ENCODE measurements at places on chromosomes 4 and X.
A peak's percentile ranks its signal among the peaks of the same experiment; 100 is the strongest.

DNA sequence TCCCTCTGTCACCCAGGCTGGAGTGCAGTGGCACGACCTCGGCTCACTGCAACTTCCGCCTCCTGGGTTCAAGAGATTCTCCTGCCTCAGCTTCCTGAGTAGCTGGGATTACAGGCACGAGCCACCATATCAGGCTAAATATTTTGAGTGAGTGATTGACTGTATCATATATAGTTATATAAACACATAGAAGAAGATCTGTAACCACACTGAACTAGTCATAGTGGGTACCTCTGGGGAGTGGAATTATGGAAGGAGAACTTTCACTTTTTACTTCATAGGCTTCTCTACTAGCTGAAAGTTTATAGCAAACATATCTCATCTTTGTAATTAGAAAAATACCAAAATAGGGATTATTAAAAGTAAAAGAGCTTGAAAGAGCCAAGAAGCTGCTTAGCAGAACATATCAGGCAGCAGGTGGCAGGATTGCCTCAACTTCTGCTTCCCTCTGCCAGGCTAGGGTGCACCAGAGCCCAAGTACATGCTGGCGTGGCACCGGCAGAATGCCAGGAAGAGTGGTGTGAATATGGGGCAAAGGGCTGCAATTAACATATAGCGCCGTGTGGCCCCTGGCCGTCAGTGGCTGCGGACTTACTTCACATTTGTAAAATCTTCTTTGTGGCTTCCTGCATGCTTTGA, 39.5 kb upstream of the CD40LG start:
- no peak for DNase-seq

DNA sequence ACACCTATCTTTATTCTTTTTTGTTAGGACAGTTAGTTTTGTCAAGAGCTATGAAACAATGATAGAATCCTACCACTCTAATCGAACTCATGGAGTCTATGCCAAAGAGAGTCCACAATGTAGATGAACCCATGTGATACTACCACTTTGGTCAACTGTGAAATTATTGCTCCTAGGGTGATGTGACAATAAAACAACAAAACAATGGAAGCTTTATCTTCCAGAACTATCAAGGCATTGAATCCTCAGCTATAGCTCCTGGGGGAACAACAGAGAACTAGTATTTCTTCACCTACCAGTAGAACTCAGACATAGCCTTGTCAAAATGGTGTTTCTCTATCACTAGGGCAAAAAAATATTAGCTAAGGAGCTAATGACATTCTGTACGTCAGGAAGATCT, 62.9 kb downstream of the SHROOM4 start:
- DNase-seq: no peak

DNA sequence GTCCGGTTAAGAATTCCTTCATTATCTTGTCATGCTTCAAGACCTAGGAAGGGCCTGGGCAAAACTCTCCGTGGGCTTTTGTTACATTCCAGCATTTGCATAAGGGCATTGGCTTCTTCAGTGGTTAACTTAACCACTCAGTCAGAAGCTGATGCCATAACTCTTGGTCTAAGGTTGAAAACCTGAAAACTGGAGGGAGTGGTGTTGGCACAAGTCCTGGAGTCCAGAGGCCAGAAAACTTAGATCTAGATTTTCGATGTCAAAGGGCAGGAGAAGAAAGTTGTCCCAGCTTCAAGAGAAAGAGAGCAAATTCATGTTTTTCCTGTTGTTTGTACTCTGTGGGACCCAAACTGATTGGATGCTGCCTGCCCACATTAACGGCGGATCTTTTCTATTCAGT, 86.6 kb upstream of the GC start:
- no peak for DNase-seq

- DNase-seq: no peak
These were observed 88.7 kb upstream of the TBL1X start for GRCh38 chrX:9376111-9376510.

DNA sequence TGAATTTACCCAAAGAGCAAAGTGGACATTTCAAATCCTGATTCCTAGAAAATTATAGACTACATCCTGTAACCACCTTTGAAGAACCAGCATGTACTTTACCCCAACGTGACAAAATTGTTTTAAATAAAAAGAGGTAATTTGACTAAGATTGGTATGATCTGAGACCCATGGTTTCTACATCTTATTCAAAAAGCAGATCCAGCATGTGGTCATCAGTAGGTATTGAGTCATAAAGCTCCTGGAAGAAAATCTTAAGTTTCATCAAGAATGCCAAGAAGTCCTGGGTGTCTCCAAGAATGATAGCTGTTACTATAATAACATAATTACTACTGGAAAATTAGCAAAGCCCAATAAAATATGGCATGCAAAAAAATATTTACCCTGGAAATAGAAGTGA, 61.8 kb downstream of the NFKB1 start:
- DNase-seq: no peak

GRCh38 chrX:96436105-96436504, 248.5 kb upstream of the DIAPH2 start:
- DNase-seq: no peak

DNA sequence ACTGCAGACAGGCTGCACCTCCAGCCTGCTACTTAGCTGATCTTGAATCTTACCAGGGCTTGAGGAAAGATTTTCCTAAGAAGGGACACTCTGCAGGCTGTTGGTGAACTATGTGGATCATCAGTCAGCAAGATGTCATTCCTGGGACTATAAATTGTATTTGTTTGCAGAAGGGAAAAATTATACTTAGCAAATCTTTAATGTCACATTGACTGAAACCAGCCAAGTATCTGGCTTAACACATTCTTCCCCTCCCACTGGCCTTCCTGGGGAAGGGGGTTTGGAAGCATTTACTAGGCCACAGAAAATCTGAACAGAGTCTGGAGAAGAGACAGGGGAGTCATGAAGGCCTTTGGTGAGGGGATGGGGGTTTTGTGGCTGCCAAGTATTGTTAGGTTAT, 156.7 kb upstream of the EOLA2 start:
- no peak for DNase-seq

- no peak for DNase-seq
These were observed 31.9 kb downstream of the CPEB2 start for GRCh38 chr4:15034071-15034764.

DNA sequence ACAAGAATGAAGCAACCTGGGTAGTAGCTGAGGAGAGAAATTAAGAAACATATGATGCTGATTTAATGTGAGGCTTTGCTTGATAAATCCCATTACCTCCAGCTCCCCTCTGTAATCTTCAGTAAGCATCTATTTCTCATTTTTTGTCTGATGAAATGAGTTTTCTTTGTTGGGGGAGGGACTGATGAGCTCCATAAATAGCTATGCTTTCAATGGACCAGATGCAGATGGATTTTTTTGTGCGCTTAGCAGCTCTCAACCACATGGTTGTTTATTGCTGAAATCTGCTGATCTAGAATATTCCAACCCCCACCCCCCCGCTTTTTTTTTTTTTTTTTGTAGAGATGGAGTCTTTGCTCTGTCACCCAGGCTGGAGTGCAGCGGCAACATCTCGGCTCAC, 1082.0 kb downstream of the RAPGEF2 start:
- DNase-seq: no peak

DNA sequence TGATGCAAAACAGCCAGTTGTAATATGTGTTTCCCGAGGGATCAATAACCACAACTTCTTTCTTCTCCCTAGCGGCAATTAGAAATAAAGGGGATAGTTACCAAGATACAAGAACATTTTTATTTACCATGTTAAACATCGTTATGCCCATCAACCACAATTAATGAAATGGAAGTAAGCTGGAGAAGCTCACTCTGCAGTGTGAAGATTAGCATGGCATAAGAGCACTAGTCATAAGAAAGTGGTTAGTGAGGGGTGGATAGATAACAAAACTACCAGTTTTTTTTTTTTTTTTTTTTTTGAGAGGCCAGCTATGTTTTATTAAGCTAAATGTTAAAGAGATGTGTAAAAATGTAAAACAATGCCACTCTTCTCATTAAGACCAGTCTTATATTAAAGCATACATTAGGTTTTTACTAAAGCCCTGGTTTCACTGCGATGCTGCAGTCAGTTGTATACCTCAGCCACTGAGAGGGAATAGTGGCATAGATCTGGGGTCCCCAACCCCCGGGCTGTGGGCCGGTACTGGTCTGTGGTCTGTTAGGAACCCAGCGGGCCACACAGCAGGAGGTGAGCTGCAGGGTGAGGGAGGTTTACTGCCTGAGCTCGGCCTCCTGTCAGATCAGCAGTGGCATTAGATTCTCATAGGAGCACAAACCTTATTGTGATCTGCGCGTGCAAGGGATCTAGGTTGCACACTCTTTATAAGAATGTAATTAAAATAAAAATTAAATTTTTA, 27.9 kb upstream of the NFXL1 start:
- DNase-seq: no peak

DNA sequence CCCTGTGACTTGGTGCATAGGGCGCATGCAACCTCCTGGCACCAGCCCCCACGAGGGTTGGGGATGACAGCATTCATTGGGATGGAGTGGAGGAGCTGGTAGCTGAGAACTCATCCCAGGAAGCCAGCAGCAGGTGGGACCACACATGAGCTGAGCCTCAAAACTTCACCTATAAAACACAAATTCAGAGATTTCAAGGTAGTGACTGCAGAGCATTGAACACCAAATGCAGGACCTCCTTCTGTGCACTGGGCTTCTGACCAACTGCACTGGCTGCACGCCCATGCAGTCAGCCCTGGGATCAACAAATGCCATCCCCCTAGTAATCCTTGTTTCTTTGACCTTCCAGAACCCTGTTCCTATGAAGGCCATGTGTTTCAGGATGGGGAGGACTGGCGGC, 197.8 kb downstream of the FRAS1 start:
- no peak for DNase-seq

DNA sequence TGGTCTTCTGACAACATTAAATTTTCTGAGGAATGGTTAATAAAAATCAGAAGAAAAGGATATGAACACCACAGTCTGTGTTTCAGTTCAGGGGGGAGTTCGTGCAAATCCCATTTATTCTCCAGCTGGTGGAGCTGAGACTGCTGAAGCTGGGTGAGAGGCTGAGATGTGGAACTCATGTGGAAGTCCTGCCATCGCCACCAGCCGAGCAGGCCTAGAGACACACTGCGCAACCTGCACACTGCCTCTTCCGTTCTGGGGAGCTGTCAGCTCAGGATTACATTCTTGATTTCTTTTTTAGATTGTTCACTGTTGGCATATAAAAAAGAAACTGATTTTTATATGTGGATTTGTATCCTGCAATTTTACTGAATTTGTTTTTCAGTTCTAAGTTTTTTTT, 66.6 kb upstream of the ELOVL6 start:
- DNase-seq: no peak

DNA sequence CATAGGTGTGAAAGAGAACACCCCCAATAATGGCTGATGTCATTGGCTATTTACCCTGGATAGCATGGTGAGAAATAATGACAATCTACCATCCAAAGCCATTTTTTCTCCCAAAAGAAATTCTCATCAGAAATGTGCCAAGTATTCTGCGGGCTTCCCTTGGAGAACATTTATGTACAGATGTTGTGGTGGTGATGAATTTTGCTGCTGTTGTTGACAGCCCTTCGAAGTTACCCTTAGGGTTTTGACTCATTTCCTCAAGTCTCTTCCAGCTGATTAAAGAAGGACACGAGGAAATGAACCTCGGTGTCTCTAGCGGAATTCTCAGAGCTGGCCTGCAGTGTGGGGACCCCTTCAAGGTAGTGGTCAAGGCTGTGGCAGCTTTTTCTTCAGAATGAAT, 3.4 kb downstream of the KIT start:
- DNase-seq: no peak

- no peak for DNase-seq
These were observed 1034.8 kb downstream of the PDHA2 start for GRCh38 chr4:96874657-96875056.

GRCh38 chr4:23999714-24000469, 110.0 kb upstream of the PPARGC1A start:
- DNase-seq: no peak

GRCh38 chr4:41913509-41913908, 21.7 kb upstream of the TMEM33 start:
- no peak for DNase-seq

- no peak for DNase-seq
These were observed 38.6 kb downstream of the TRPC5OS start for GRCh38 chrX:111914398-111915090.

DNA sequence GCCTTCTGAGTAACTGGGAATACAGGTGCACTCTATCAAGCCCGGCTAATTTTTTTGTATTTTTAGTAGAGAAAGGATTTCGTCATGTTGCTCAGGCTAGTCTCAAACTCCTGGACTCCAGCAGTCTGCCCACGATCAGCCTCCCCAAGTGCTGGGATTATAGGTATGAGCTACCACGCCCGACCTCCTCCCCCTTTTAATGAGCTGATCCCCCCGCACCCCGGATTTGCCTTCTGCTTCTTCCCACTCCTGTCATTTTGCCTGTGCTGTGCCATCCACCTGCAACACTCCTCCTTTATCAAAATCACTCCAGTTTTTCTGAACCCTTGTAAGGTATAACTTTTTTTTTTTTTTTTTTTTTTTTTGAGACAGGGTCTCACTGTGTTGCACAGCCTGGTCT, 33.4 kb downstream of the SPINK2 start:
- DNase-seq: no peak

- DNase-seq: no peak
These were observed 1018.4 kb upstream of the TENM3 start for GRCh38 chr4:181224852-181225251.

- DNase-seq: no peak
These were observed 39.4 kb downstream of the DCLK2 start for GRCh38 chr4:150117629-150118028.

DNA sequence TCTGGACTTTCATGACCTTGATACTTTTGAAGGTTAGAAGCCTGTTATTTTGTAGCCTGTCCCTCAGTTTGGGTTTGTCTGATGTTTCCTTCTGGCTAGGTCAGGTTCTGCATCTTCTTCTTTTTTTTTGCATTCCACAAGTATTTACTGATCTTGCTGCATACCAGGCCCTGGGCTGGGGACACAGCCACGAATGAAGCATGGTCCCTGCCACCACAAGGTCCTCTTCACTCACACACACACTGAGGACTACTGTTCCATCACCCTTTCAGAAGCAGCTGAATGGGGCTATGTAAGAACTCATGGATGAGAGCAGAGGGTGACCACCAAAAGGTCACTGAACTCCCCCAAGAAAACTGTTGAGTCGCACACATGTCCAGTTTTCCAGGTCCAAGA, 39.2 kb downstream of the USP11 start:
- DNase-seq: no peak

GRCh38 chr4:123127218-123127617, 204.8 kb upstream of the NUDT6 start:
- no peak for DNase-seq

DNA sequence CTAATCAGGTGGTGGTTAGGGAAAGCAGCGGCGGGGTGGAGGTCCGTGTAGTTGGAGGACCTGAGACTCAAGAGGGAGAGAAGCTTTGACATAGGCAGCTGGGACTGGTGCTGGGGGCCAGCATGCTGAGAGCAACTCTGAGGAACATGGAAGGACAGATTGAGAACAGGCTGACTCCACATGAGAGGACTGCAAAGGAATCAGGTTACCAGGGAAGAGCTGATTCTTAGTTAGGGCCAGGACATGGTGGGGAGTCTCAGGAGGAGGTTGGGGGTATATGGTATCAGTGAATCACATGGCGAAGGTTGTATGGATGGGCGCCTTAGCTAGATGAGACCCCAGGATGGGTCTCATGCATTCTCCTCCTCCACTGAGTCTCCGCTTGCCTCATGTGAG, 264.0 kb upstream of the BOD1L1 start:
- no peak for DNase-seq

GRCh38 chr4:23904639-23905071, 14.8 kb upstream of the PPARGC1A start:
- DNase-seq: peak; percentile 77

GRCh38 chrX:48971249-48972219, at the start of gene KCND1:
Gene KCND1, minus strand, starts transcription at chrX:48971844. Its CDS starts 1,573 bp downstream, at chrX:48970271.
- DNase-seq: no peak

GRCh38 chr4:110625576-110626257, 2.8 kb upstream of the PITX2 start:
- DNase-seq: no peak

GRCh38 chr4:99947608-99948007, 1.2 kb upstream of the DNAJB14 start:
- DNase-seq: no peak
